ENCODE measurements at places on chromosomes 2 and 18.
A peak's percentile ranks its signal among the peaks of the same experiment; 100 is the strongest.

DNA sequence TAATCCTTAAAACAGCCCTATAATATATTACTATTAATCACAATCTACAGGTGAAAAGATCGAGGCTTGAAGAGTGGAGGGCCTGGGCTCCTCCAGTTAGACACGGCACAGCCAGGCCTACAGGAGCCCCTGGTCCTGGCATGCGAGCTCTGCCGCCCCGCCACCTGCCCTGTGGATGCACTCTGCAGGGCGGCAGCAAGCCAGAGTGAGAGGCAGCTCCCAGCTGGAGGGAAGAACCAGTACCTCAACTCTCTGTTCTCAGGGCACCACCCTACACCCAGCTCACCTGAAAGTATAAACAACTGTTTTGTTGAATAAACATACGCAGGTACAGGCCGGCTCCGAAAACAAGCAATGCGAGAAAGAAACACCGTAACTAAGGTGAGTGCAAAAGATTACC, 34.6 kb downstream of the EIPR1 start:
- no peak for DNase-seq

GRCh38 chr18:10271481-10271880, 183.0 kb upstream of the APCDD1 start:
- DNase-seq, result peak; percentile 65

GRCh38 chr2:132754867-132755472, 85.0 kb upstream of the LYPD1 start:
- DNase-seq, result no peak

- no peak for DNase-seq
Measured at GRCh38 chr2:58926112-58926511, 685.0 kb upstream of the FANCL start.

GRCh38 chr2:124283096-124283495, 258.0 kb downstream of the CNTNAP5 start:
- DNase-seq, result no peak

DNA sequence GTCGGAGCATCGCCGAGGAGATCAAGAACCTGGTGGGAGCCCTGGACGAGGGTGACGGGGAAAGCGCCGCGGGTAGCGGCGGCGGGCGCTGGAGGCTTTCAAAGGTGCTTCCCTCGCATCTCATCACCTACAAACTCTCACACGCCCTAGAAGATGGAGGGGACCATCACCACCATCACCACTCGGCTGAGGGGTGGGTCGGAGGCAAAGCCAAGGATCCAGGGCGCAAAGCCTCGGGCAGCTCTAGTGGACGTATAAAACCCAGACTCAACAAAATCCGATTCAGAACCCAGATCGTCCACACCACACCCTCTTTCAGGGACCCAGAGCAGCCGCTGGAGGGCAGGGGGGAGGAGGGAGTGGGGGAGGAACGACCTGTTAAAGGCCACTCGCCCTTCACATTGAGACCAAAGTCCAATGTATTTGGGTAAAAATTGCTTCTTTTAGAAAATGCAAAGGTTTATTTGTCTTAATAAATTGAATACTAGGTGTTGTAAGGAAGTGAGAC, 1.5 kb downstream of the SOWAHC start:
- DNase-seq, result no peak

- no peak for DNase-seq
Measured at GRCh38 chr2:59744436-59744835, 809.0 kb downstream of the BCL11A start.

DNA sequence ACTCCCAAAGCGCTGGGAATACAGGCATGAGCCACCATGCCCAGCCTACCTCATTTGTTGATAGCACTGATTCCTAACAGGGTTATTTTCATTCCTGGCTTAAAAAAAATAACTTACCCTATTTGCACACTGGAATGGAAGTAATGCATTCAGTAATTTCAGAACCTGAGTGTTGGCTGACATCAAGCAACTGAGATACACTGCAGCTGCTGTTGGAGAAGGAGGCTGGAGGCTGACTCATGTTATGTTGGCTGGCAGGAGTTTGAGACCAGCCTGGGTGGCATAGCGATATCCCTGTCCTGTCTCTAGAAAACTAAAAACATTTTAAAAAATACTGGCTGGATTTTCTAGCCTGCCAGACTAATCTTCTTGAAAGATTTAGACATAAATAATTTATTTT, 385.1 kb upstream of the MEX3C start:
- no peak for DNase-seq

DNA sequence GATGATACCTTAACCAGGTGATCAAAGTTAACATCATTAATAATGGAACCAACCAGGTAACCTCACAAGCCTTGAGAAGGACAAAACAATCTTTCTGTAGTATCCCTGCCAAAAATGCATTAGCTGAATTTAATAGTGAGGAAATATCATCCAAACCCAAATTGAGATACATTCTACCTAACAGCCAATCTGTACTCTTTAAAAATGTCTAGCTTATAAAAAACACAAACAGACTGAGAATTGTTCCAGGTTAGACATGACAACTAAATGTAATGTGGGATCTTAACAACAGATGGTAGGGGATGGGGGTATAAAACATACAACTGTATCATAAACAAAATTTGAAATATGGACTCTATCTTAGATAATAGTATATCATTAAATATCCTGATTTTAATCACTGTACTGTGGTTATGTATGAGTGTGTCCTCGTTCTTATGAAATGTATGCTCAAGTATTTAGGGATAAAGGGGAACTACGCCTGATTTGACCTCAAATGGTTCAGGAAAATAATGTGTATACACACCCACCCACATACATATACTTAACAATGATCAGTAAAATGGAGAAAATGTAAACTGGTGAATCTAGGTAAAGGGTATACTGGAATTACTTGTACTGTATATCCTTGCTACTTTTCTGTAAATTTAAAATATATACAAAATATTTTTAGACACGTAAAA, 1.7 kb downstream of the FANCL start:
- DNase-seq, result no peak

- no peak for DNase-seq
Measured at GRCh38 chr2:54432251-54433015, 23.7 kb upstream of the SPTBN1 start.

GRCh38 chr2:170533156-170533555, 182.0 kb upstream of the SP5 start:
- DNase-seq, result no peak

DNA sequence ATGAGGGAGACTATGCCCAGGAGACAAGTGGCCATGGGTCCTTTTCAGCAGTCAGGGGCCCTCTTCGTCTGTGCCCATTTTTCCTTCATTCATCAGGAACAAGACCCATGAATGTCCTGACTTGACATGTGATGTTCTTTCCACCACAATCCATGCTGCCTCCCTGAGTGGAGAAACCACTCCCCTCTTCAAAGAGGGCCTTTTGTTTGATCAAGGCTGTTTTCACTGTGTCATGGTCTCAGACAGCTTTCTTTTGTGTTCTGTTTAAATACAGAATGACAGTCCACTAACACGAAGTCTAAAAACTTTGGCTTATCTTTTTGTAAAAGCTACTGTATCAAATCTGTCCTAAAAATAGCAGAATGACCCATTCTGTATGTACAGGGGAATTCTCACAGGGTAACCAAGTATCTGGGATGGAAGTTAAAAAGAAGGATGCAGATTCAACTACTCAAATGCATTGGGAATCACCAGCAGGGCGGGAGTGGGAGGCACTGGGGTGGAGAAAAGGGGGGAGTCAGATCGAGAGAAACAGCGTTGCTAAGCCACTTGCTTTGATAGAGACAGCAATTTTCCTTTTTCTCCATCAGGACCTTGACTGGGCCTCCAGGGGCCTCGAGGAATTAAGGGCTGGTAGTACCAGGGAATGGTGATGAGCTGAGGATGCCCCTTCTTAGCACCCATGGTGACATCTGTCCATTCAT, 13.9 kb downstream of the LRP2 start:
- DNase-seq, result no peak

- no peak for DNase-seq
Measured at GRCh38 chr18:23970161-23971096, 44.1 kb upstream of the TTC39C start.

- DNase-seq, result no peak
Measured at GRCh38 chr2:231720987-231721966, 13.0 kb downstream of the PTMA start.

- no peak for DNase-seq
Measured at GRCh38 chr2:105646774-105647076, 98.0 kb upstream of the NCK2 start.

- DNase-seq, result no peak
Measured at GRCh38 chr2:229043681-229044080, 227.4 kb downstream of the PID1 start.

DNA sequence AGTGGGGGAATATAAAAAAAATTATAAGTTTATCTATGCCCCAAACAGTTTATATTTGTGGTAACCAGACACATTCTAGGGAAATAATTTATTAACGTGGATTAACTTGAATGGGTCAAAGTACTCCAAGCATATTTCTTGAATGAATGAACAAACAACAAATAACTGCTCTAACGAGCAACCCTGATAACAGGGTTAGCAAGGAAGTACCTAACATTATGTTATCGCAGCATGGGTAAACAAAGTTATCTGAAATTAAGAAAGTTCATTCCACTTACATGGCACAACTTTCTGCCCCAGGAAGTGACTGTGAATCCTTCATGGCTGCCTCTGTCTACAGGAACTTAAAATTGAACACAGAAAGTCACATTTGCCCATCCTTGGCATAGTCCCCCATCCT, 812.9 kb upstream of the ACVR2A start:
- DNase-seq, result no peak

GRCh38 chr2:43300781-43301583, 74.6 kb upstream of the ZFP36L2 start:
- peak; percentile 75 for DNase-seq

DNA sequence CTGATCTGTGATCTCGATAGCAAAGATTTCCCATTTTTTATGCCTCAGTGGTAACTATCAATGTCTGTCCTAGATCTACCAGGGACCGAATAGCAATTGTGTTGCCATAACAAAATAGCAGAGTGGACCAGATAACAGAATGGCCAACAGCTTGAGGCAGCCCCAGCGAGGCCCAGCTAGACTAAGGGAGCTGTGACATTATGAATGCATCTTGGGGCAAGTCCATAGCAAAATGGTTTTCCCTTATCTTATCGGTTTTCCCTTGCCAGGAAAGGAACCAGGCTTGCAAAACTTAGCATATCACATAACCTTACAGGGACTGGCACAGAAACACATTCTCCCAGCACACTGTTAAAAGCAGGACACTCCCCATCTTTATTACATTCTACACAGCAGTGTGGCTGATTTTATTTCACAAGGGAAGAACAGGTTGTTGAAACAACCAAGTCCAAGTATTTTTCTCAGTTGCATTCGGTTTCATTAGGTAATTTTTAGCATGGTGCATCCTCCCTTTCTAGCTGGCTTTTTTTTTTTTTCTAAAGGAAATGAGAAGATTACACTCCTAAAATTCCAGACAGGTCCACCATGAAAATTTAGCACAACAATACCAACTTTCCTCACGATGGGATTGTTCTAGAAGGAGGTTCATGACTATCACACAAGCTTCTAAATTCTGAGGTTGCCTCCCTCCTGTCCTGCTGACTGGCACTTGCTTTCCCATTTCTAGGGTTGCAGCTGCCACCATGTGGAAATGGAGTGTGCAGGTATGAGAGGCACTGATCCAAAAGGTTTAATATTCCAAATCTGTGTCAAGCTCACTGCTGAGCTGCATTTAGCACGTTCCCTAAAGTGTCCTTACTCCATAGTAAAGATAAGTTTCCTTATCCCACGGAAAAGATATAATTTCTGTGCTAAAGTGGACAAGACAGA, 97.0 kb upstream of the SLC35G4 start:
- DNase-seq, result no peak

GRCh38 chr2:173749315-173749714, 215.9 kb downstream of the SP3 start:
- DNase-seq, result no peak

DNA sequence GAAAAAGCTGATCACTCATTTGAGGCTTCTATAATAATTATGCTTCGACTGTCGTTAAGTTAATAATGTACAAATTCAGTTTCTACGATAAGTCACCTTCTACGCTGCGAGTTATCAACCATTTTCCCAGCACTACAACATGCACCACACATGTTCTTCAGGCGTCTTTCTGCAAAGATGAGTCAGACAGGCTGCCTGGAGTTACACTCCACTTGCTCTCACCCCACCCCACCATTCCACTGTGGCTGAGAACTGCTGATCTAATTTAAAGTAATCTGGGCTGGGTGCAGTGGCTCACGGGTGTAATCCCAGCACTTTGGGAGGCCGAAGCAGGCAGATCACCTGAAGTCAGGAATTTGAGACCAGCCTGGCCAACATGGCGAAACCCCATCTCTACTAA, 218.6 kb downstream of the DYM start:
- no peak for DNase-seq

DNA sequence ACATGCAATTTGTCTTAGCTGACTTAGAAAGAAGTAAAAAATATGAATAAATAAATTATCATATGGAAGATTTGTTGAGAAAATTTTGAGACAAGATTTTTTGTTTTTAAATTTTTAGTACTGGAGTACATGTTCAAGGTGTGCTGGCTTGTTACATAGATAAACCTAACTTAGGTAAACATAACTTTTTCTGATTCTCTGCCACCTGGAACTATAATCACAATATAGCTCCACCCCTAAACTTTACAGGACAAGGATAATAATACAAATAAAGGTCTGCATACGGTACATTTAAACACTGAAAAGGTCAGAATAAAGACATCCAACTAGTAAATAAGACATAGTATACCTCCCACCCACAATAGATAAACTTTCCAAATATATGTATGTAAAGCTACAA, 330.5 kb downstream of the LRRTM4 start:
- DNase-seq, result no peak

DNA sequence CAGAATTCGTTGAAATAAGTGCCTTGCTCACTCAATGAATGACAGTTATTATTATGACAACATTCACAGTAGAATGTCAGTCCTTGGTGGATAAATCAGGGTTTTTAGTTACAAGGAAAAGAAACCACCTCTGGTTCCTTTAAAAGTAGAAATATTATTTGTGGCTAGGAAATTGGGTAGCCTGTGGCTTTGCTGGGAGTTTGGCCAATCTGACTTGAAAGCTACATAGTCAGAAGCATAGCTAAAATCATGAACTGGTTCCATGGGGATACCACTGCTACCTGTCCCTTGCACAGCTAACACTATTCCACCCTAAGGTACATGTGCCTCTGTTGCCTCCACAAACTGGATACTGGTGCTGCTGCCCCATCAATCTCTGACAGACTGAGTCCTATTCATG, 12.8 kb upstream of the SMCHD1 start:
- no peak for DNase-seq

Data from right atrium auricular region (tissue), 2 donors.